ENCODE measurements at places on chromosomes 12 and 14.

DNA sequence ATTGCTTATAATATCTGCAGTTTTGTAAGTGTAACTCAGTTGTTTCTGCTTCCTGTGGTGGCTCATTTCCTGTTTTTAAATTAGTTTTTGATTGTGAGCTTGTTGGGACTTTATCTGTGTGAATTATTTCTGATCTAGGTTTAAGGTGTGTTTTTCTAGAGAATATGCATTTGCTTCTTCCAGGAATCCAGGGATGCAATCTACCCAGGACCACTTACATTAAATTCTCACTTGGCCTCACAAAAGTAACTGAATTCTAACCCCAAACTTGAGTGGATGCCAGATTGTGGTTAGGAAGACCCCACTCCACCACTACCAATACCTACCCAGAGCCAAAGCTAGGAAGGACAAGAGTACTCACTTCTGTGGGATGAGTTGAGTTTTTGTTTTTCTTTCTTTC lies 11.9 kb downstream of the STYX start:
- no peak for DNase-seq

DNA sequence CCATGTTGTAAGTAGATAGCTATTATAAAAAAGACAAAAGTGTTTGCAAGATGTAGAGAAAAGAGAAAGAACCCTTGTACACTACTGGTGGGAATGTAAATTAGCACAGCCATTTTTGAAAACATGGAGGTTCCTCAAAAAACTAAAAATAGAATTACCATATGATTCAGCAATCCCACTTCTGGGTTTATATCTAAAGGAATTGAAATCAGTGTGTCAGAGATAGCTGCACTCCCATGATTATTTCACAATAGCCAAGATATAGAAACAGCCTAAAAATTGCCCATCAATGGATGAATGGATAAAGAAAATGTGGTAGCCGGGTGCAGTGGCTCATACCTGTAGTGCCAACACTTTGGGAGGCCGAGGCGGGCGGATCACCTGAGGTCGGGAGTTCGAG lies 9.2 kb downstream of the PSMC6 start:
- no peak for DNase-seq

DNA sequence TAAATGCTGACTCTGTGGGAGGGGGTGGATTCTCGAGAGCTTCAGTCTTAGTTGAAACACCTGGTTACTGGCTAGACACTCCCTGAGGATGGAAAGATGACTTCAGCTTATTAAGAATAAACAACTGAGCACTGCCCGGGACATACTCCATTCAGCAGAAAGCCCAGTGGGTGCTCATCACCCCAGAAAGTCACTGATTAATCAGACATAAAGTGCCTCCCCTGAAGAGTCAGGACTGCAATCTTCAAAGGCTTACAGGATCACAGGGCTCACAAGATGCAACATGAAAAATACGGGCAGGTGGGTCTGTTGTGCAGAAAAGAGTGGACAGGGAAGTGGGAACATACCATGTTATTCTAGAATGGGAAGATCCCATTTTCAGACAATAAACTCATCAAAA lies 207.0 kb downstream of the CALM1 start:
- DNase-seq = no peak

DNA sequence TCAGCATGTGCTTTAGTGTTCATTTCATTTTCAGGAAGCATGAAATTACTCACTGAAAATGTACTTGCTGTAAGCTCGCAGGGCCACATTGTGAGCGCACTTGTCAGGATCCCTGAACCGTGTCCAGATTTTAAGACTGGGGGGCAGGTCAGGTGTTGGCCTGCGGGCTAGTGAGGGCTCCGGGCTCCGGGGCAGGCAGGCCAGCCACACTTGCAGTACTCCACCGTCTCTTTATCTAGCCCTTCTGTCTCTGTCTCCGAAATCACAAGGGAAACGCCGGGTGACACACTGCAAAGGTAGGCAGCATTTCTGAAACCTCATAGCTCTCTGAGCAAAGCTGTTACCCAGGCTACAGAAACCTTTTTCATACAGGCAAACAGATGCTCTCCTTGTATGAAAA lies 98.7 kb downstream of the EML1 start:
- no peak for DNase-seq

GRCh38 chr12:120761519-120761934 lies 35.9 kb downstream of the ACADS start:
- no peak for DNase-seq

- no peak for DNase-seq
Observed at GRCh38 chr12:52947738-52948423, 1.0 kb upstream of the KRT18 start.

GRCh38 chr12:125243811-125244210 lies 178.6 kb downstream of the AACS start:
- no peak for DNase-seq
